EH (cell line): ENCODE measurements at places on chromosomes 1 and 21.

- no peak for DNase-seq
Observed at GRCh38 chr1:59598120-59598440, 216.7 kb upstream of the HOOK1 start.

DNA sequence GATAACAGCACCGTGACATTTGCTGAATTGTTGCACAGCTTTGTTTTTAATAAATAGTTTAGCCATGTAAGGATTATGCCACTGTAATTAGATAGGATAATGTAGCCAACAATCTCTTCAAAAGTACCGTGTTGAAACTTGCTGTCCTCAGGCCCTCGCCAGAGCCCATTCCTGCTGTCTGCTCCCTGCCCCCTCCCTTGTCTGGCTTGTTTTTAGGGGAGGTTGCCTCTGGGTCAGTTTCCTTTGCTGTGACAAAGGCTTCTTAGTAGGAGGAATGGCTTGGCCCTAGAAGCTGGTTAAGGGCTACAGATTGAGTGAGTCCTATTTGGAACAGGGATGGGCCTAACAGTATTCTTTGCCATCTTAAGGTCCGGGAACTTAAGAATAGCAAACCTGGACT, 107.9 kb downstream of the LMO4 start:
- DNase-seq: no peak

DNA sequence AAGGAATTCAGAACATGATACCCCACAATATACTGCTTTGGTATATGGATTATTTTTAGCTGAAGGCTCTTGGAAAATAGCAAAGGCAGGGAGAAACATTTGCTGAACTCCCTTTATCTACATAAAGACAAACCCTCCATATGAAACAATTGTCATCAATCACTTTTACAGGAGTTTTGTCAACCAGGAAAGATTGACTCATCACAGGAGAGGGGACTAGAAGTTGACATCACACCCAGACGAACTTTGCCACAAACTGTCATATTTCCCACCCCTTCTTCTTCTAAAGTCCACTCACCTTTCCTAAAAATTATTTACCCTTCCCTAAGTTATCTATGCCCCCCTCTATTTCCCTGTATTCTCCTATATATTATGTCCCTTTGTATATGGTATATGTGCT, 47.9 kb downstream of the RBM11 start:
- DNase-seq: no peak

GRCh38 chr21:45329261-45330074, 41.8 kb upstream of the POFUT2 start:
- DNase-seq: no peak

GRCh38 chr21:37592496-37592895, 225.9 kb downstream of the DYRK1A start:
- DNase-seq: no peak

DNA sequence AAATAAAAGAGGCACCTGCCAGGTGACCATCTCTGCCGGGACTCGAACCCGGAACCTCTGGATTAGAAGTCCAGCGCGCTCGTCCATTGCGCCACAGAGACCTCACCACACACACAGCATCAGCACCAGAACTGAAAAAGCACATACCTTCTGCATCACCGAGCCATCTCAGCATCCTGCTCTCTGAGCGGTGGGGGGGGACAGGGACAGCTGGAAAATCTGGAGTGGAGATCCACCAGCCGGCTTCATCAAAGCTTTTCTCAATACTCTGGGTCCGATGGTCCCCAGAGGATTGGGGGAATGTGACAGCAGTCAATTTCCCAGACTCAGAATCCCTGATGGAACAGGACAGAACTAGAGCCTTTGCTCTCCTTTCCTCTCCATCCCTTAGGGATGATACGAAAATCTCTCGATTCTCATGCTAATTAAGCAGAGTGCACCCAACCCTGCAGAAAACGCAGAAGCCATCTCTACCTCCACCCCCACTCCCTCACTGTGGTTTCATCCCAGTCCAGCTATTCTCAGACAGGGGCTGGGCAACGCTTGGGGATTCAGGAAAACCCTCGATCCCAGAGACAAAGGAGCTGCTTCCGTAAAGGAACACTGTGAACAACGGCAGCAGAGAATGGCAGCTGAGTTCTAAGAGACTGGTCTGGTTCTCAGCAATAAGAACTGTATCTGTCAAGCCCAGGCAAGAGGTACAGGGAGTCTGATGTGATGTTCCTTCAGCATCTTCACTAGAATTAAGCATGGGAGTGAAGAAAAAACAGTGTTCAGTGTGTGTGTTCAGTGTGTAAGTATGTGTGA, 29.6 kb upstream of the CADM3 start:
- DNase-seq: peak; percentile 73

DNA sequence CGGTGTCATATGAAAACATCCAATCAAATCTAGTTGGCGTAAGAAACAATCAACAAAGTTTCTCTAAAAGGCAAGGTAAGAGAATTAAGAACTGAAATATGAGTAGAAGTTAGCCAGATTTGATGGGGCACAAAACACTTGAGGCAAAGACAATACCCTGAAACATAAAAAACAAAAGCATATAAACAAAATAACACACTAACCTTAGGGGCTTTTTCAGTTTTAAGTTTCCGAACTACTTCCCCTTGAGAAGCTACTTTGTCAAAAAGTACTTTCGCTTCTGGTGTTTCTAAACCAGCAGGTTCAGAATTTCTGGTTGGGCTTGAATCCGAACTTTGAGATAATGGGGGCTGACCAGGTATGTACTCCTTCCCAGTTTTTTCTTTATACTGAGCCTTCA, 57.9 kb downstream of the EPRS1 start:
- DNase-seq: no peak

- DNase-seq: peak; percentile 20
Observed at GRCh38 chr1:225812488-225813213, 2.7 kb downstream of the EPHX1 start.

- no peak for DNase-seq
Observed at GRCh38 chr1:30639881-30640452, 83.4 kb downstream of the MATN1 start.

DNA sequence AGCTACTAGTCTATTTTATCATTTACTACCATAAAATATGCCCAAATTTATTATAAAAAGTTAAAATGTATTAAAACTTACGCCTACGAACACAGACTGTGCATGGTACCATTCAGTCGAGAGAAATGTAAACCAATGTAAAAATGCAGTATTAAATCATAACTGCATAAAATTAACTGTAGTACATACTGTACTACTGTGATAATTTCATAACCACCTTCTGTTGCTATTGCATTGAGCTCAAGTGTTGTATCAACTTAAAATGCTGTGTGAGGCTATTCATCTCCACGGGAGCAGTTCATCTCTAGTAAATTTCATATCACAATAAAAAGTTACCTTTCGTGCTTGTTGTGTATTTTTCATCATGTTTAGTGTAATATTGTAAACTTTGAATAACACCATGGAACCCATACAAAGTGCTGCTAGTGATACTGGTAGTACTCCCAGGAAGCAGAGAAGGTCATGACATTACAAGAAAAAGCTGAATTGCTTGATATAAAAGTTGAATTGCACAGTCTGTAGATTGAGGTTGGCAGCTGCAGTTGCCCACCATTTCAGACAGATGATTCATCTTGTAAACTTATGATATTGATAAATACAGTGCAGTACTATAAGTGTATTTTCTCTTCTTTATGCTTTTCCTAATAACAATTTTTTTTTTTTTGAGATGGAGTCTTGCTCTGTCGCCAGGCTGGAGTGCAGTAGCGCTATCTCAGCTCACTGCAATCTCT, 19.0 kb upstream of the CENPF start:
- peak; percentile 31 for DNase-seq

- DNase-seq: no peak
Observed at GRCh38 chr1:166836733-166837132, 2.5 kb upstream of the POGK start.

DNA sequence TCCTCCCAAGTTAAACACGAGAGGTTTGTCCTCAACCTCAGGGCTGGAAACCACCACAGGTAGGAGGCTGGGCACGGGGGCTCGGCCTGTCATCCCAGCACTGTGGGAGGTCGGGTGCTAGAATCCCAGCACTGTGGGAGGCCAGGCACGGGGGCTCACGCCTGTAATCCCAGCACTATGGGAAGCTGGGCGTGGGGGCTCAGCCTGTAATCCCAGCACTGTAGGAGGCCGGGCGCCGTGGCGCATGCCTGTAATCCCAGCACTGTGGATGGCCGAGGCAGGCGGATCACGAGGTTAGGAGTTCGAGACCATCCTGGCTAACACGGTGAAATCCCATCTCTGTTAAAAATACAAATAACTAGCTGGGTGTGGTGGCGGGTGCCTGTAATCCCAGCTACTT, 6.7 kb upstream of the CDK11A start:
- no peak for DNase-seq

DNA sequence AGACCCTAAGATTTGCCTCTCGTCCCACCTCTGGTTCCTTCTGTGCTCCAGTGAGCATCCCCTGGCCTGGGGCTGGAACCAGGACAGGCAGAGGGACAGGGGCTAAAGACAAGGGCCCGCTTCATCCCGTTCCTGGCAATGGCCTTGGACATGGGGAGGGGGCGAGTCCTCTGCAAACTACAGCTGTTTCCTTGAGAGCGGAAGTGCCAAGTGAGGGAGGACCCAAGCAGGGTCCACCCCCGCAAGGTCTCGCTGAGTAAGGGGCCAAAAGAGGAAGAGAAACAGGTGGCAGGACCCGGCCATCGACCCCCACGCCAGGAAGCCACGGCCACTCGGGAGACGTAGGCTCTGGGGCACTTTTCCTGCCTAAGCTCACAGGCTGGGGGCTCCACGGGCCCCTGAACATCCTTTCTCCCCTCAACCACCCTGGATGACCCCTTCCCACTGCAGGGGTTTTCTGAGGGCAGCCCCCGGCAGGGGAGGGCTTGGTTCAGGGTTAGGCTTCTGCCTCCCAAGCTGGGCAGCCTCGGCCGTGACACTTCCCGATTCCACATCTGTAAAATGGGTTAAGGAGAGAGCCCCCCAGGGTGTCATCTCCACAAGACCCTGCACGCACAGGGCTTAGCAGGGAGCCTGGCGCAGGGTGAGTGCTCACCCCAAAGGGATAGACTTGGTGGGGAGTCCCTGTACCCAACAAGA, 17.9 kb upstream of the PLEKHG5 start:
- no peak for DNase-seq

GRCh38 chr1:228802386-228803220, 67.3 kb downstream of the RHOU start:
- DNase-seq: no peak

DNA sequence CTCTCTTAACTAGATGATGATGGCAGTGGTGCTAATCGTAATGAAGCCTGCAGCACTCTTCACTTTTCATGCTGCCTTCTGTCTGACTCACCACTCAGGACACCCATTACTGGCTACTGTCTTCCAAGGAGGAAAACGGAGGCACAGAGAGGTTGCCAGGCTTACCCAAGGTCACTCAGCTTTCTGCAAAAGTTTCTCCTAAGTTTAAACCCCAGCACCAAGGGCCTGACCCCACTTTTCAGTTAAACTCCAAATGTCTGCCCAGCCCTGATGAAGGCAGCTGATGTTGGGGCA, 78.1 kb upstream of the RUNX3 start:
- DNase-seq: peak; percentile 41

GRCh38 chr1:29672416-29673227, 436.3 kb downstream of the PTPRU start:
- no peak for DNase-seq

DNA sequence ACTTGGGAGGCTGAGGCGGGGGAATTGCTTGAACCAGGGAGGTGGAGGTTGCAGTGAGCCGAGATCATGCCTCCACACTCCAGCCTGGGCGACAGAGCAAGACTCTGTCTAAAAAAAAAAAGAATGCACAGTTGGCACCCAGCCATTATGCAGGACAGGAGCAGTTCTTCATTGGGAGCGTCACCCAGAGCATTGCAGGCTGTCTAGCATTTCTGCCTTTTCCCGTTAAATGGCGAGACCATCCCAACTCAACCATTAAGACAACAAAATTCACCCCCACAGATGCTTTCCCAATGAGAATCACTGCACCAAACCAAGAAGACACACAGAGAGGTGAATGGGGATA, 105.8 kb downstream of the EDEM3 start:
- DNase-seq: peak; percentile 10

DNA sequence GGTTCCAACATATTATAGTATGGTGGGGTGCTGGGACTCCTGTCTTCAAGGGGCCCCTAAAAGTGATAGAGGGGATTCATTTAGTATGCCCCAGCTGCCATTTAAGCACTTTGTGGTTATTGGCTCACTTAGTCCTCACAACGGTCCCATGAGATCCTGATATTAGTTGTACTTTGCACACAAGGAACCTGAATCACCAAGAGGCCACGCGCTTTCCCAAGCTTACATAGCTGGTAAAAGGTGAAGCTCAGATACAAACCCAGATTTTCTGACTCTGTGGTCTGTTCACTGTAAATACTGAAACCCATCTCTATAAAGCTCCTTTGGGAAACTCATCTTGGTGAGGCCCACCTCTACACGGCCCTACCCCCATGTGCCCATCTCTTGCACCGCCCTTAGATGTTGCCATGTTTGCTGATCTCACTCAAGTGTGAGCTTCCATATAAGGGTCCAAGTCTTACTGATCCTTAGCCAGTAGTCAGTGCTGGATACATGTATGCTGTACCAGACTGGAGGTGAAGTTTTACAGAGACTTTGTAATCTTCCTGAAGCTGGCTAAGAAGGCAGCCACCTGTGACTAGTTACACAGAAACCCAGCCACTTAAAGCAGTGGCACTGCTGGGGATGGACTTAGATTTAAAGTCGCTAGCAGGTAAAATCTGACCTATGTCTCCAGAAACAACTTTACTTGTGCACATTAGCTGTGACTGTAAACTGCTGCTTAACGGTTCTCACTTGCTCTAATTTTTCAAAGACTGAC, 124.4 kb upstream of the HOOK1 start:
- no peak for DNase-seq

DNA sequence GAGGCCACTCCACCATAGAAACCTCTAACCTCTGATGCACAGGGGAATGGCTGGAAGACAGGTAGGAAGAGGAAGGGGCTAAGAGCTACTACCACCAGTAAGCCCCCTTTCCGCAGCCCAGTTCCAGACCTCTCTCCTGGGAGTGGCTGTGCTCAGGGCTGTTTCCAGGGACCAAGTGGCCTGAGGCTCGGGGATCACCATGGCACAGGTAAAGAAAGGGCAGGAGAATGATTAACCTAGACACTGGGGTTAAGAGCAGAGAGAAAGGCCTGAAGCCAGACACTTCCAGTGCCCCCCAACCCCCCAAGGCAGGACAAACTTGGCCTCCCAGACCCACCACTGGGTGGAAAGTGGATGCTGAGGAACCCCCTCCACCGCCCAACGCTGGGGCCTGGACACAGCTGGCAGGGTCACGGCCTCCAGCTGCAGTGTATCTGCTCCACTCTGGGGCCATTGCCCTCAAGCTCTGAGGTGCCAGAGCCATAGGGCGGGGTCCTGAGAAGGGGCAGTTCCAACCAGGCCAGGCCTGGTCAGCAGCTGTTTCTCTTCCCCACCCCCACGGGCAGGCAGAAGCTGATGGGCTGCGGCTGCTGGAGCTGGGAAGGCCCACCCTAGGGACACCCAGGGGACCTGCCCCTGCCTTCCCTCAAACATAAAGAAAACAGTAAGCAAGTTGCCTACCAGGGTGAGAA, 2.6 kb downstream of the TAGLN2 start:
- peak; percentile 58 for DNase-seq

- no peak for DNase-seq
Observed at GRCh38 chr1:233005156-233005555, 54.7 kb downstream of the NTPCR start.

GRCh38 chr1:167532964-167533824, 14.9 kb upstream of the CD247 start:
- DNase-seq: no peak

GRCh38 chr1:41659903-41660302, 175.4 kb upstream of the EDN2 start:
- DNase-seq: no peak

GRCh38 chr1:223844787-223845036, 1.0 kb downstream of the TP53BP2 start:
- DNase-seq: no peak

GRCh38 chr1:81583878-81584277, 216.9 kb upstream of the ADGRL2 start:
- no peak for DNase-seq
